ENCODE measurements at places on chromosomes 5 and 9.

DNA sequence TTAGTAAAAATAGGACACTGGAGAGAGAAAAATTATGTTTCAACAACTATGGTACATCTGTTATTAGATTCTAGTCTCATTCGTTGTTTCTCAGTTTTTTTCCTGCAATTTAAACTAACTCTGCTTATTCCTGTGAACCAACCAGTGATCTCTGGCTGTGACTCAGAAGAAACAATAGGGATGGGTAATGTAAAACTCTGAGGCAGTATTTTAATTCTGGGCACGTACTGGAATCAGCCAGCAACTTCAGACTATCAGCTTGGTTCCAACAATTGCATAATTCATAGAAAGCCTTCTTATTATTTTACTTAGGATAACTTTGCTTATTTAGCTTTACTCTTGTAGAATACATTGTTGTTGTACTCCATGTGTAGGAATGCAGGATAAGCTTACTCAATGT is 28.8 kb downstream of the MLLT3 start:
- DNase-seq = peak; percentile 64

DNA sequence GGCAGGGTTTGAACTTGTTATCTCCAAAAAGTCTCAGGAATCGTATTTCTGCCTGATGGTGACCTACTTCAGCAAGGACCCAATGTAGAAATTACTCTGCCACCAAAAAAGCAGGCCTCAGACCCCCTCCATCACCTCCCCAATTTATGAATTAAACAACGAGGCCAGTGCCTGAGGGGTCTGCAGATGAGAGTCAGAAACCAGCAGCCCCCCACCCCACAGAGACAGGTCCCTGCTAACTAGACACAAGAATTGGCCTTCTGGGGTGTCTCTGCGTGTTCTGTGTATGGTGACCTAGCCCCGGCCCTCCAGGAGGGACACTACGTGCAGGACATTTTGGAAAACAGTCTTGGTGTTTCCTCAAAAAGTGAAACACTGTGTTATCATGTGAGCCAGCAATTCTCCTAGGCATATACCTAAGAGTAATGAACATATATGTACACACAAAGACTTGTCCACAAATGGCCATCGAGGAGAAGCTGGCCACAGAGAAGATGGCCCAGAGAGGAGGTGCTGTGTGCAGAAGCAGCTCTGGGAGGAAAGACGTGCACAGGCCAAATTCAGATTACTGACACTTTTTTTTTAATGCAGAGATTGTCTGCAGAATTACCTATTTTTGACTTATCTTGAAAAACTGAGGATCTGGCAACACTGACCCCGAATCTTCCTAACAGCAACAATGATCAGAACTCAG is 93.8 kb downstream of the ADAMTS2 start:
- no peak for DNase-seq

DNA sequence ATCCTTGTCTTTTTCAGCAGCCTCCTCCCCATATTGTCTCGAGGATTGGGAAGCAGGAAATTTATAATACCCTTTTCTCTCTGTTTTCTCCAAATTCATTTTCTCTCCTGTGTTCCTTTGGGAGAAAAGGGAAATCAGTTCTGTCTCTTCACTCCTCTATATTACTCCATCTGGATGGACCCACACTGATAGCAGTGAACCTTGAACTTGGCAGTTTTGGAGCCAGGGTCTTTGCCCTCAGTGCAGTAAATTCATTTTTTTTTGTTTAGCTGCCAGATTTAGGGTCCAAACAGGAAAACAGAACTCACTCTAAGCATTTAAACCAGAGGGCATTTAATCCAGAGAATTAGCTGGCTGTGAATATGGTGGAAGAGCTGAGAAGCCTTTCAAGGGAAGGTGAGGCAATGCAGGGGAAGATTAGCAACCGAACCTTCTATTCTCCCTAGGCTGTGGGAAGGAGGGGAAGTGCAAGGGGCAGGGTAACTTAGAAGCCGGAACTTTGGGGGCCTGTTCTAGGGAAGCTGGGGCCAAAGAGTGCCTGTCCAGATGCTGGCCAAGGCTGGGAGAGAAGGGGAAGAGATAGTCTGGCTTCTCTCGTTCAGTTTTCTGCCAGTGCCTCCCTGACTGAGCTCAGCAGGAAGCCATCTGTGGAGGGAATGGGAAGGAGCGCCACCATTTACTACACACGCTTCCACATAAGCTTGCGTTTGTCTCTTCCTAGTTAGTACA is 16.3 kb upstream of the NPR2 start:
- DNase-seq = no peak

DNA sequence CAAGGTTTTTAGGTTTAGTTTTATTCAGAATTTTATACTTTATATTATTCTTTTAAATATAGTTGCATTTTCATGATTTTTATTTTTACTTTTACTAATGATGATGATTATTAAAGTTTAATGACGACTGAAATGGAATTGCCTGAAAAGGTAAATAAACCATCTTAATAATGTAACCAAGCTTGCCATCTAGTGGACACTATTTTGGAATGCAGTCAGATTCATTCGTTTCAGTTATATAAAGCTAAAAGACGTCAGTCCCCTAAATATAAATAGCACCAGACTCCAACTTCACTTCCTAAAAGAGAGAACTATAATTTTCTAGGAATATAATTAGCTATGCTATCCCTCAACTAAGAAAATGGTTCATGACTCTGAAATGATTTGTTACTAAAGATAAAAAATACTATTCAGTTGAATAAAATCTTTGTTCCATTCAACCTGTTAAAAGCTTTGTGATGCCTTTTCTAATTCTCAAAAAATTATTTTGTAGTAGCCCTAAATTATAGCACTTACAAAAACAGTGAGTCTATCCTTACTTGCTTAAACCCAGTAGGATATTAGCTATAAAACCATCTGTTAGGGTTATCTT is 19.9 kb downstream of the ABITRAM start:
- no peak for DNase-seq

DNA sequence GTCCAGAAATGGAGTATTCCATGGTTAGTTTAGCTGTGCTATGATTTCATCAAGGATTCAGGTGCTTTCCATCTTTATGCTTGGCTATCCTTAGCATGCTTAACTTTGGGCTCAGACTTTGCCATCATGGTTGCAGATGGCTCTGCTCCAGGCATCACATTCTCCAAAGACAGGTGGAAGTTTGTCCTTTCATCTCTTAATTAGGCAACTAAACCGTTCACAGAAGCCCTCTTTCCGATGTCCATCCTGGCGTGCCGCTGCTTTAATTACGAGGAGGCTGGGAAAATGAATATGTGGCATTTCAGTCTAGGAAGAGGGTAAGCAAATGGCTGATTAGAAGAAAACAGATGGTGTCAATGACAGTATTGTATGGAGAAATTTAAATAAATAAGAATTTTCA is 24.5 kb upstream of the APC start:
- no peak for DNase-seq

GRCh38 chr9:2299156-2299842 is 284.2 kb downstream of the SMARCA2 start:
- DNase-seq = no peak

GRCh38 chr5:147466360-147466980 is 43.4 kb downstream of the DPYSL3 start:
- no peak for DNase-seq

DNA sequence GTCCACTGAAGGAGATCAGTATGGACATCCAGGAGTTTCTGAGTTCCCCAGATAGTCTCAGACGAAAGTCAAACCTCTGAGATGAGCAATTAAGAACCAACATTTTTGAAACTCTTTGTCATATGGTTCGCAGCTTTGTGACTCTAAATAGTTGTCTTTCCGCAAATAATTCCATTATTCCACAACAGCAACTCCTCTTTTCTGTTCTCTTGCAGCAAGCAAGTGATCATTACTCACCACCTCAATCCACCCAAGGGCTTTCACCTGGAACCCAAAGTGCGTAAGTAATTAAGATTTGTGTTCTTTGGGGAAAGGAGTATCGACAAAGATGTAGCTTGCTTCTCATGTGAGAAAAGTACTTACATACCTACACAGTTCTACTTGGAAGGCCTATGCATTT is 15.6 kb downstream of the MTX3 start:
- DNase-seq = no peak

DNA sequence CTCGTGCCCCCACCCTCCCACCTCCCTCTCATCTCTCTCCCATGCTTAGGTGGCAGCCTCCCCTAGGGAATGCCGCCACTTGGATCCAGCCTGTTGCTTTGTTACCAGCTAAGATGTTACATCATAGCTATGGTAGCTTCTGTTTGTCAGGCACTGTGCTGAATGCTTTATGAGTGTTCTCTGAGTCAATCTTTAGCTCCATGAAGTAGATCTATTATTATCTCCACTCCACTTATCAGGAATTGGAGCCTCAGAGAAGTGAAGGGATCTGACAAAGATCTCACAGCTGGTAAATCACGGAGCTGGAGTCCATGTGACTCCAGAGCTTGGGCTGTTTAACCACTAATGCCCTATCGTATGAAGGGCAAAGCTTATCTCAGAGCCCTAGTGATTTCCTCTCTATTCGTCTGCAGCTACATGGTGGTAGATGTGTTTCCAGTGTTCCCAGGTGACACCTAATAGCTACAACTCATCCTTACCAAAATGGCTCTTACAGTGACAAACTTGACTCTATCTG is 54.1 kb downstream of the GARNL3 start:
- DNase-seq = peak; percentile 59

DNA sequence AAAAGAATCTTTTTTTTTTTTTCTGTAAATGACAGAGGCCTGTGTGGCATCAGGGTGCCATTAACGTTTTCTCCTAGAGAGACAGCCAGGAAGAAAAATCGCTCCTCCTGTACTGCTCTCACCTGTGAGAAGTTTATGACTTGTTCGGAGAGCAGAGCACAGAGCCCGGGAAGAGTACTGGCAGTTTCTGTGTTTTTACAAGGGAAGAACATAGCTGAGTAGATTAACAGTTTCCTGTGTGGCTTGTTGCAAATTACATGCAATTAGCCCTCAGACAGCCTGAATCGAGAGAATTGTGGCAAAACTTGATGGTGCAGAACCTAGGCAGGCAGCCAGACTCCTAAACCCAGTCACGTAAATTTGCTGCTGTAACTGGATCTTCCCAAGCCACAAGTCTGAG is 32.1 kb downstream of the PRKACG start:
- DNase-seq = no peak

DNA sequence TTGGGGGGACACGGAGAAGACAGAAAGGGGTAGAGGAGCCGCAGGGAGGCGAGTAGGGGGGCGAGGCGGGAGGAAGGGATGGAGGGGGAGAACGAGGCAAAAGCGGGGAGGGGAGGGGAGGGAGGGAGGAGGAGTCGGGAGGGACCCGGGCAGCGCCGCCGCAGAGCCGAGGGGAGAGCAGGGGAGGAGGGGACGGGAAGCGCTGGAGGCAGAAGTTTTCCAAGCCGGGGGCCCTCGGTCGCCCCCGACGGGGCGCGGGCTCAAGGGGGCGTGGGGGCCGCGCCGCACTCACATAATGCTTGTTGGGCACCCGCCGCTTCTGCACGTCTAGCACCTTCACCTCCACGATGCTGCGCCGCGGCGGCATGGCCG is 353 bp downstream of the SH3PXD2B start:
- peak; percentile 67 for DNase-seq

DNA sequence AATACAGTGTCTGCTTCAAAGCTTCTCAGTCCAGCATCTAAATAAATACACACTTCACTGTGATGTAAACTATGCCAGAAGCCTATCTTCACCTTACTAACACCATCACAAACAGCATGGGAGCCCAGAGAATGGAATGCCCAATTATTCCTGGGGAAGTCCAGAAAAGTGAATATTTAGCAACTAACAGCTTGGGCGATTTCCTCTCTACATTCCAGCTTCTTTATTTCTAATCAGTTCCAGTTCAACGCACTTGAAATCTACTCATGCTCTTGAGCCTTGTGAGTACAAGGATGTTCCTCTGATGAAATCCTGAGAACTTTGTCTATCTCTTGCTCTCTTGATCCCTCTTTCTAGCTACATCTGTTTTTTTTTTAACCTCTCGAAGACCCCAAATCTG is 100.4 kb upstream of the C9orf72 start:
- DNase-seq = no peak

DNA sequence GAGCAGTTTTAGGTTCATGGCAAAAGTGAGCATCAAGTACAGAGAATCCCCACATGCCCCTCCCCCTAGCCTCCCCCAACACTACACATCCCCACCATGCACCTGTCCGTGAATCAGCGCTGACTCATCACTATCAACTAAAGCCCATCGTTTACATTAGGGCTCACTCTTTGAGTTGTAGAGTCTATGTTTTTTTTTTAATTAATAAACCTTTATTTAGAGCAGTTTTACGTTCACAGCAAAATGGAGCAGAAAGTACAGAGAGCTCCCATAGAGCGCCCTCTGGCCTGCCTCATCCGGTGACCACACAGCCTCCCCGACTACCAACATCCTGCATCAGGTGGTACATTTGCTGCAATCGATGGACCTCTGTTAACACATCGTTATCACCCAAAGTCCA is 47.9 kb upstream of the UNC5A start:
- DNase-seq = no peak

DNA sequence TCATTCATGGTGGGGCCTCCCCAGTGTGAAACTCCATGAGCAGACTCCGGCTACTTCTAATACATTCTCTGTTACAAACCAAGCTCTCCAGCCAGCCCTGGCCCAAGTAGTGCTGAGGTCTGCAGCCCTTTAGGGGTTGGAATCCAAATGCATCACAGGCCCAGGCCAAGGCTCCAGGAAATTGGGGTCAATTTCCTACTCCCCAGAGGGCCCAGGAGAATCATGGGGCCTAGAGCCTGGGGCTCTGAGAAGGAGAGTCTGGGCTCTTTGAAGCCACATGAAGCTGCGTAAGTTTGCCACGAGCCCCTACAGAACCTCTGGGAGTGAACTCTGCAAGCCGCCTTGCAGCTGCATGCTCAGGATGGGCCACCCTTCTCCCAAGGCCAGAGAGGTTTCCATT is 206.4 kb downstream of the PAPPA start:
- no peak for DNase-seq

- DNase-seq = peak; percentile 25
Measured at GRCh38 chr5:72860499-72860898, 44.0 kb downstream of the TNPO1 start.

- DNase-seq = no peak
Measured at GRCh38 chr9:108586471-108587139, 269.2 kb downstream of the ACTL7B start.

DNA sequence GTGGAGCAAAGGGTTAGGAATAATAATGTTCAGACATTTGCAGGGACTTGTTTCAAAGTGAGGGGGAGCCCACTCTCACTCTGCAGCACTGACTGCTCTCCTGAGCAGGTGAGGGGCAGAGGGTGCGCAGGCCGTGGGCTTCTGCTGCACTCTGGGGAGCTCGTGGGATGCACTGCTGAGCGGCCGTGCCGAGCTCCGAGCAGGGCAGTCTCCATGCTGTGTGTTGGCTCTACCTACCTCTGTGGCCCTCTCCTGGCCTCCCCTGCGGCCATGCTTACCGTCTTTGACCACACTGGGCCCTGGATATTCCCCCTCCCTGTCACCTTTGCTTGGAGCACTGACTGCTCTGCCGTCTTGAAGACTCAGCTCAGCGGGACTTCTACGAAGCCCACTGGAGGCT is 33.7 kb downstream of the CRB2 start:
- no peak for DNase-seq

DNA sequence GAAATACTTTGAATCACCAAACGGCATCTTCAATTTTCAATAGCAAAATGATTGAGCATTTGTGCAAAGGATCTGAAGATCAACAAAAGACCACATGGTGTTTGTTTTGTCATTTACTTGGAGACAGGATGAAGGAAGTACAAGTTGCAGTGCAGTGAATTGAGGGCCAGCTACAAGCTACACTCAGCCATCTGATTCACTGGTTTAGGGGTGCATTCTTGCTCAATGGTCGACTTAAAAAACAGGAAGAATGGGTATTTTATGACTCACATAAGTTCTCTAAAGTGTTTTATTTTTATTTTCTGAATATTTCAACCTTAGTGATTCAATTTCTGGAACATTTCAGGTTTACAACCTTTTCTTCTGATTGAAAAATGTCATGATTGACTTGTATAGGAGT is 412.1 kb upstream of the ADAMTSL1 start:
- no peak for DNase-seq

- DNase-seq = no peak
Measured at GRCh38 chr5:5826911-5827310, 404.4 kb downstream of the ICE1 start.
